Activated CD4-positive, alpha-beta T cell treated with anti-CD3 and anti-CD28 coated beads, Interleukin-2, amount 10 ng/mL, durations not matched to agents 24 days and 14 days (primary cell): ENCODE measurements at places on chromosomes 5 and 9. TPM values are rescaled to one million over a fixed set of nuclear protein-coding genes. Genes with fewer than 3 reads are reported as not detected.

DNA sequence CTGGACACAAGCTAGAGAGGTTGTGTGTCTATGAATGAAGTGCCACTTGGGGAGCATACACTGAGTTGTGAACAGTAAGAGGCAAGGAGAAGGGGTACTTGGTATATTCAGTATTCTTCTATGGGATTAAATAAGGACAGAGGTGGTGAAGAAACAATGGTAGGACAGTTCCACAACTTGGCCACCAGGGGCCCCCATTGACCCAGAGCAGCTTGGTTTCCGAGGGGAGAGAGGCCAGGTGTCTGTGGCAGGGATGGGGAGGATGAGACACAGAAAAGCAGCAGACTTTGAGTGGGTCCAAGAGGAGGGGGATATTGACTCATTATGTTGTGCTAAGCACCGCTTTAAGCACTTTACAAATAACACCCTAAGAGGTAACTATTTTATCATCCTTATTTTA lies 220.6 kb downstream of the MELK start:
- no peak for DNase-seq

DNA sequence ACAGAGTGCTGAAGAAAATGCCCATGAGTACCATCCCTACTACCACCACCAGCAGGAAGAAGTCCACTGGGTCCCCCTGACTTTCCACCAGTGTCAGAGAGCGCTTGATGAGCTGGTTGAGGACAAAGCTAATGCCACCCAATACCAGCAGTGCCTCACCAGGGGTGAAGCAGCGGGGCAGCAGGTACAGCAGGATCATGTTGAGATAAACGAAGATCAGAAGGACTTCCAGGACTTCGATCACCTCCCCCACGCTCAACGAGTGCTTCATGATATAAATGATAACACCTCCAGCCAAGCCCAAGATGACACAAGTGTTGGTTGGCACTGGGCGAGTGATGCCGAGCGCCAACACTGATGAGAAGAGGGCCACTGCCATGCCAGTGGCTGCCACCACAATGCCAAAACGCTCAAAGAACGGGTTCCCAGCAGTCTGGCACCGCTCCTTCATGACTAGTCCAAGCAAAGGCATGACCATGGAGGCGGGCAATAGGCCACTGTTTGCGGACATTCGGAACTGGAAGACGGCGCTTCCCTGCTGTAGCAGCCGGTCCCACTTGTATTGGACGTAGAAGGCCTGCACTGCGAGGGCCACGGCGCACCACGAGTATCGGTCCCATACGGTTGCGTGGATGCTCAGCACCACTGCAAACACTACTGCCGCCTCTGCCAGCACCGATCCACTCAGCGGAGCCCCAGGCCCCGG lies 679 bp downstream of the DOLK start:
- DNase-seq: peak; percentile 63

DNA sequence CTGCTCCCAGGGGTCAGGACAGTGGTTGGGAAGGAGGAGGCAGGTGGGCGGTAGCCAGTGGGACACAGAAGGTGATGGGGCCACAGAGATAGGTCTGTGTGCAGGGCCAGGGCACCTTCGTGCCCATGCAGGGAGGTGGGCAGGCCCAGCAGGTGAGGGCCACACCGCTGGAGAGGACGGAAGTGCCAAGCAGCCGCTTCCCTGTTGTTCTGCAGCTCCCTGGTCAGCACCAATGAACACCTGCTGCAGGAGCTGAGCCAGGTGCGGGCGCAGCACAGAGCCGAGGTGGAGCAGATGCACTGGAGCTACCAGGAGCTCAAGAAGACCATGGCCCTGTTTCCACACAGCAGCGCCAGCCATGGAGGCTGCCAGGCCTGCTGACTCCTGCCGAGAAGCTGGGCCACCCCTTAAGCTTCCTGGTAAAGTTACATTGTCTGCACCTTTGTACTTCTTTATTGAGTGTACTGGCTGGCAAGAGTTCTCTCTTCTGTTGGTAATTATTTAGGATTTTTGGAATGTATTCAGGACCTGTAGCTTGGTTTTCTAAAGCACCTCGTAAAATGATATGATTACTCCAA lies 40.3 kb downstream of the TPPP start:
- no peak for DNase-seq

GRCh38 chr5:67732471-67732870 lies 483.1 kb upstream of the PIK3R1 start:
- DNase-seq: no peak

GRCh38 chr9:118306801-118307200 lies 602.6 kb downstream of the TLR4 start:
- DNase-seq: no peak

GRCh38 chr5:172870715-172871461 lies 36.8 kb downstream of the ERGIC1 start:
- DNase-seq: no peak

DNA sequence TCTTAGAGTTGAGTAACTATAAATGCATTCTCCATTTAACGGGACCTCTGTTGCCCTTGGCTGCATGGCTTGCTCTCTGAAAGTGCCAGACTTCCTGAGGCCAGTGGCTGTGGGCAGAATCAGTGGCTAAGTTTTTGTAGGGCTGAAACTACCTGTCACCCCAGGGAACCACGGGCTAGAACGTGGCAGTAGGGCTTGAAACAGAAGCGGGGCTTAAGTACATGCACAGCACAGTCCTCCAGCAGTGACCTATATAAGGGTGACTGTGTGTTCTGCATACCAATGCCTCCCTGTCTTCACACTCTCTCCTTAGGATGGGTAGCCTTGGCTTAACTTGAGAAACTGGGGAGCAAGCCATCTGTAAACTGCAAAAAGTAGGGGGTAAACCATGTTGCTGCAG lies 43.6 kb upstream of the LRRTM2 start:
- DNase-seq: no peak

- no peak for DNase-seq
Observed at GRCh38 chr9:79686381-79687130, 114.8 kb downstream of the TLE4 start.

- no peak for DNase-seq
Observed at GRCh38 chr5:10480237-10480985, 38.7 kb downstream of the ROPN1L start.

- DNase-seq: no peak
Observed at GRCh38 chr5:37962389-37962788, 122.5 kb upstream of the GDNF start.

- no peak for DNase-seq
Observed at GRCh38 chr5:90530736-90531487, 1.5 kb upstream of the LYSMD3 start.

DNA sequence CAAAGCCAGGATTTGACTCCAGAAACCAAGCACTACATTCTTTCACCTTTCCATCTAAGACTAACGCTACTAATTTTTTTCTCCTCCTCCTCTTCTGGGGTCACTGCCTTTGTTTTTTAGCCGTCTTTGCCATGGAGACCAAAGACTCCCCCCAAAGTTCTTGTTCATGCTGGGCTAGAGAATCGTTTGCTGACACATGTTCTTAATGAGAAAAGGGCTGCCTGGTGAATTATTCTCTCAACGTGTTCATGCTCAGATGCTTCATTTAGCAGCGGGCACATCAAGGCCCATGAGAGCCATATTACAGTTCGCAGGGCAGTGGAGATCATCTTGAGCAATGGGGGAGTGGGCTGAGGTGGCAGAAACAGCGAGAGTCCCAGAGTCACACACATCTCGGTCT lies 134.9 kb downstream of the SLIT3 start:
- DNase-seq: no peak

DNA sequence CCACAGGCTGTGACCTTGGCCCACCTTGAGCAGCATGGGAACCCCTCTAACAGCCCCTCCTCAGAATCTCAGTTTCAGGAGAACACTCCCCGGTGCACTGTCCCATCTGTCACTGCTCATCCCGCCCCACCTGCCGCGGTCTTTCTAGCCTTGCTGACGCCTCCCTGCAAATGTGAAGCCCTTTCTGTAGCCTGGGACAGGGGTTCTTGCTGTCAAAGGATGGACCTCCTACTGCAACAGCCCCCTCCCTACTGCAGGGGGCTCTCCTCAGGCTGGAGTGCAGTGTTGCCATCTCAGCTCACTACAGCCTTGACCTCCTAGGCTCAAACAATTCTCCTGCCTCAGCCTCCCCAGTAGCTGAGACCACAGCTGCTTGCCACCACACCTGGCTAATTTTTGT lies 20.0 kb downstream of the OR2V1 start:
- DNase-seq: no peak

- DNase-seq: no peak
Observed at GRCh38 chr9:2227144-2227867, 212.2 kb downstream of the SMARCA2 start.

DNA sequence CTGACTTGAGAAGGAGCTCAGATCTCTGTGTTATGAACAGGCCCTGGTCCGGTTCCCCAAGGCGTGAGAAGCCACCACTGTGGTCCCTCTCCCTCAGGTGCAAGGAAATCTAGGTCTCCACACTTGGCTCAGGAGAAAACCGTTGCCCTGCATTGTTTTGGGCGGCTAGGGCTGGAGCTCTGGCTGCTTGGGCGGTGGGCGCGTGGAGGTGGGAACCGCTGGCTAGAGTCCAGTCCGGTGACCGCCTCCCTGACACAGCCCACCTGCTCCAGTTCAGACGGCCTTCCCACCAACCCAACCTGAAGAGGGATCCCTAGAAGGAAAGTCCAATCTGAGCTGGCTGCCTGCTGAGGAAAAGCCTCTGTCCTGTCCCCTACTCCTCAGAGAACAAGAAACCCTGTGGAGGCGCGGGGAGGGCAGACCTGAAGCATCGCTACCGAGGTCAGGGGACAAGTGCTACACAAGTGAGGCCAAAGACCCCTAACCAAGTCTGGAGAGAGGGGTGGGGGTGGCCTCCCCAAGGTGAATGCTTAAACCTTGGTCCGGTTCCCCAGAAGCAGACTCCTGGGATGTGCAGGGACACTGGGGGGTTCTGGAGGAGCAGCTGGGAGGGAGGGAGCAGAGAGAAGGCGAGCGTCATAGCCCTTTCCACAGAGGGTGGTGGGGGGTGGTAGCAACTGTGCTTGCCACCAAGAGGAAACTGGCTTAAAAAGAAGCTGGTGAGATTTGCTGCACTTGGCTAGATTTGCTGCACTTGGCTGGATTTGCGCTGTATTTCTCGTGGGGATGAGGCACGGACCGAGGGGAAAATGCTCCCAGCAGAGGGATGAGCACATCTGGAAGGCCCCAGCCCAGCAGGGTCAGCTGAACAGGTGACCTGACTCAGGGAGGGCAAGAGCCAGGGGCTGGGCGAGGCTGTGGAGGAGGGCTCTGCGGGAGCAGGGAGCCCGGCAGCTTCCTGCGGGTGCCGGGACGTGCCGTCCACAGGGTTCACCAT lies 65.2 kb downstream of the RAPGEF1 start:
- DNase-seq: no peak

GRCh38 chr5:115439042-115439441 lies 105.5 kb downstream of the FEM1C start:
- no peak for DNase-seq

DNA sequence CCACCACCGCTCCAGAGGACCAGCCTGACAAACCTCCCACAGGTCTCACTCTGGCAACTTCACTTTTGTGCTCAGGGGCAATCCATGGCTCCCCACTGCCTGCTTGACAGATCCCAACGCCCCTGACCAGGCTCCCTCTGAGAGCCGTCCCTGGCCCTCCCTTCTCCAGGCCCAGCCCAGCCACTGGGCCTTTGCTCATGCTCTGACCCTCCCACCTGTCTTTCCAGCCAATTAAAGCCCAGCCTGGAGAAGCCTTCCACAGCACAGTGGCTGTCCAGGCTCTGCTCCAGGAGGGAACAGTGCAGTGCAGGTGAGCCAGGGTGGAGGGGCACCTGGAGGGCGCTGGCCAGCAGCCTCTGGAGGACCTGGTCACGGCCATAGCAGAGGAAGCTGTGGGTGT lies 3.3 kb downstream of the ENTPD2 start:
- DNase-seq: no peak

DNA sequence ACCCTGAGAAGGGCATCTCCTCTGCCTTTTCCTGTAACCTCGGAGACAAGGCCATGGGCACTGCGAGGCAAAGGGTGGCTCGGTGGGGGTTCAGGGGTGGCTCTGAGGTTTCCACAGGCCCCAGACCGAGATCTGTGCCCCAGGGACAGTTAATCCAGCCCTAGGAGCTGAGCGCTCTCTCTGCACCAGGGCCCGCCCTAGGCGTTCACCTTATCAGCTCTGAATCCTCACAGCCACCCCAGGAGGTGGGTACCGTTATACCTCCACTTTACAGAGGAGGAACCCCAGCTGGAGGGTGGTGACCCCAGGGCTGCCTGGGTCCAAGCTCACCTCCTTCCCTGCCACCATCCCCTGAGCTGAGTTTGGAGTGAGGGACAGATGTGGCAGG lies 2.3 kb upstream of the ENG start:
- DNase-seq: no peak

DNA sequence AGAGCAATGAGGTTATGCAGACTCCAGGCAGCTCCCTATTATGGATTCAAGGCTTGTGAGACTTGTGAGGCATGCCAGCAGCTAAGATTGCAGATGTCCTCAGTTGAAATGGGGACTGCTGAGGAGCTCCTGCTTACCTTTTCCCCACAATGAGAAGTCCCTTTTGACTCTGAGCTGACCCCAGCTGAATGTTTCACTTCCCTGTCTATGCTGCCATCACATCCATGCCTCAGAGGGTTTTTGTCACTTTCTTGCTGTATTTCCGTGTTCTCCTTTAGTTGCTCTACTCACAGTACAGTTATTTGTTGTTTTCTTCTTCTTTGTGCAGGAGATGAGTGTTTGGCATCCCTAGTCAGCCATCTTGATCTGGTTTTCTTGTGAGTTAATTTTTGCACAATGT lies 18.8 kb upstream of the OR2S2 start:
- DNase-seq: no peak

GRCh38 chr9:32551276-32552051 lies 663 bp upstream of the SMIM27 start:
- peak; percentile 83 for DNase-seq

DNA sequence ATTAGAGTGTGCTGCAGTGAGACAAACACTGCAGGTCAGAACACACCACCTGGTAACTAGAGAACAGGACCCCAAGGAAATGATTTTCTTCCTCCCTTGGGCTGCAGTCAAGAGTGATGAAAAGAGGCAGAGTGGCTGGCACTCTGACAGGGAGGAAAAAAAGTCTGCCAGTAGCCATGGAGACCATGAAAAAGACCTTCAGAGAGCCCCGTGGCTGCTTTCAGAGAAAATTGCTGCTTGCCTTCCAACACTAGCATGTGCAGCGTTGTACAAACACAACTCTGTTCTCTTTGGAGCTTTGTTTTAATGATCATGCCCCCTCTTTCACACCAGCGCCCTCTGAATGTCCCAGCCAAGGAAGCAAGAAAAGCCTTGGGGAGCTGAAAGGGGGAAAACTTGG lies 68.8 kb downstream of the ANKRD55 start:
- DNase-seq: no peak

GRCh38 chr9:109213285-109214121 lies 46.5 kb upstream of the FRRS1L start:
- DNase-seq: no peak

GRCh38 chr9:132605387-132605786 lies 23.0 kb downstream of the BARHL1 start:
- DNase-seq: no peak

- DNase-seq: no peak
Observed at GRCh38 chr5:80125022-80125961, 90.1 kb downstream of the THBS4 start.

The NR5A1 gene
- not detected in 2 replicates for total RNA-seq

The RFESD gene
- 4.0 and 4.2 TPM in 2 replicates for total RNA-seq

The PKD2L2 gene
- total RNA-seq: not detected in 2 replicates

The GRIN3A gene
- not detected in 2 replicates for total RNA-seq

The NTNG2 gene
- total RNA-seq: 1.6 and 1.7 TPM in 2 replicates

The TMC1 gene
- total RNA-seq: not detected in 2 replicates

The IL6ST gene
- 65.1 and 68.2 TPM in 2 replicates for total RNA-seq

The NKD2 gene
- 3.3 and 4.0 TPM in 2 replicates for total RNA-seq

The SH3RF2 gene
- total RNA-seq: 0.02 and 0.05 TPM in 2 replicates

The LCN1 gene
- total RNA-seq: not detected in 2 replicates

The LMX1B gene
- not detected in 2 replicates for total RNA-seq

The EQTN gene
- total RNA-seq: not detected in 2 replicates

The WNT8A gene
- not detected in 2 replicates for total RNA-seq

The SLC4A9 gene
- total RNA-seq: not detected in 2 replicates

The IL17B gene
- not detected in 2 replicates for total RNA-seq

The UBTD2 gene
- 5.5 and 6.3 TPM in 2 replicates for total RNA-seq

The FOXB2 gene
- not detected in 2 replicates for total RNA-seq
